ENCODE measurements at places on chromosomes 3 and 15.
A peak's percentile ranks its signal among the peaks of the same experiment; 100 is the strongest.

DNA sequence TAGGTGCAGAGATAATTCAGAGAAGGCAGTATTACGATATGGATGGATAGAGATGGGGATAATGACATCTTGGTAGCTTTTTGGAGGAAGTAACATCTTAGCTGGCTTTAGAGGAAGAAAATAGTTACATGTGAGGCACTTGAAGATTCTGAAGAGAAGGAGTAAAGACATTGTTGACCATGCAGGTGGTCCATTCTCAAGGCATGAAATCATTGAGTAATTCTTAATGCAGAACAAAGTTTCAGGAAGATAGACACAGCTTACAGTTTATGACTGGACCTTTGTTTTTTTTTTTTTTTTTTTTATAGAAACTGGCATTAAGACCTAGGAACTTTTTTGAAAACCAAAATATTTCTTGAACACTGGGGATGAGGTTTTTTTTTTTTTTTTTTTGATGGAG, 28.2 kb downstream of the MBNL1 start:
- peaks cover 34% of the 10 kb centered on the region for H3K36me3 ChIP-seq
- peak overlapping the region; percentile 73 for H3K27ac ChIP-seq
- H3K4me1 ChIP-seq: peaks cover 88% of the 10 kb centered on the region
- no peak for DNase-seq
- no peaks in the 10 kb centered on the region for H3K27me3 ChIP-seq

DNA sequence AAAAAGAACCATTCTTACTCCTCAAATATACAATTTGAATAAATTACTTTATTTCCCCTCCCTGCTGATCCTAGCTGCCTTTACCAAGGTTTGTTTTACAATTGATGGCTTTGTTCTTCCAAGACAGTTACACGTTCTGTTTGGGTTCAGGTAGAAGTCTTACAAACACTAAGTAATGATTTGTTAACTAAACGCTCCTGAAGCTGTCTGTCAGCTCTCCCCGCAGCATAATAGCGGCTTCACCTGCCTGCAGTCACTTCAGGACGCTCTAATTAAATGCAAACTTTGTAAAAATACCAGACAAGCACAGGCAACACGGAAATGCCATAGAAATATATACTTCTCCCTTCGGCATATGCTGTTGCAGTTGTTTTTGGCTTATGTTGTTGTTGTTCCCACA, 176.4 kb upstream of the MDFIC2 start:
- no peak overlapping the region for H3K27ac ChIP-seq
- peaks cover 10% of the 10 kb centered on the region for H3K27me3 ChIP-seq
- no peaks in the 10 kb centered on the region for H3K4me1 ChIP-seq

DNA sequence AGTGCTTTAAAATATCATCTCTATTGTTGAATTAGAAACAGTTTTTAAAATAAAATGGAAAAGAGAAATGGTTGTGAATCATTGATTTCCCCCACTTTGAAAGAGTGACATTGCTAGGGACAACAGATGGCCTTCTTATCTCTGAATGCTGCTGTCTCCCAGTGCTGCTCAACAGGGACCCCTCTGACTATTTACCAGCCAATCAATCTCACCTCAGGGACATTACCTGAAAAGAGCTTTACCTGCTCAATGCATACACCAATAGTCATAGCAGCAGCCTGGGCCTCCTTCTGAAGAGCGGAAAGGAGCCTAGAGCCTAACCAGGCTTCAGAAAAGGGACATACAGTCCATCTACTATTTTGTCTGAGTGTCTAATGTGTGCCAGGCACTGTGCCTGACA, 162.8 kb downstream of the CGGBP1 start:
- H3K4me1 ChIP-seq: no peaks in the 10 kb centered on the region
- H3K36me3 ChIP-seq: no peaks in the 10 kb centered on the region
- H3K4me3 ChIP-seq: no peak overlapping the region

DNA sequence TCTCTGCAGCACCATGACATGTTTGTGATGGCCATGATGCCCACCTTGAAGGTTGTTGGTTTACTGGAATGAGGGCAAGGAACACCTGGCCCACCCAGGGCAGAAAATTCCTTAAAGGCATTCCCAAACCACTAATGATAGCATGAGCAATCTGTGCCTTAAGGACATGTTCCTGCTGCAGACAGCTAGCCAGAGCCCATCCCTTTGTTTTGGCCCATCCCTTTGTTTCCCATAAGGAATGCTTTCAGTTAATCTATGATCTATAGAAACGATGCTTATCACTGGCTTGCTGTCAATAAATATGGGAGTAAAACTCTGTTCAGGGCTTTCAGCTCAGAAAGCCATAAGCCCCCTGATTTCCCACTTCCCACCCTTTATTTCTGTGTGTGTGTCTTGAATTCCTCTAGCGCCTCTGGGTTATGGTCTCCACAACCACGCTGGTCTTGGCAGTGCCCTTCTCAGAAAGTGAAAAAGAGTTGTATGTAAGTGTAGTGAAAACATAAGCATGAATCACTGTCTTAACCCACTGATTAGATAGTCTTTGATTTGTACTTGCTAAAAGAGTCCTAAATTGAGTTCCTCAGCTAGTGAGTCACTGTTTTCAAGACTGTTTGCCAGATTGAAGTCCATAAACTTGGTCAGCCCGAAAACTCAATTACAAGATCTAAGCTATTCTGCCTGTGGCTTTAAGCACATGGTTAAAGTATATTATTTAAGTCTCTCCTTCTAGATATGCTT, 19.0 kb upstream of the CCR2 start:
- peaks cover 9% of the 10 kb centered on the region for H3K4me1 ChIP-seq
- H3K27me3 ChIP-seq: peaks cover 6% of the 10 kb centered on the region
- no peak for DNase-seq
- H3K36me3 ChIP-seq: peaks cover 15% of the 10 kb centered on the region

DNA sequence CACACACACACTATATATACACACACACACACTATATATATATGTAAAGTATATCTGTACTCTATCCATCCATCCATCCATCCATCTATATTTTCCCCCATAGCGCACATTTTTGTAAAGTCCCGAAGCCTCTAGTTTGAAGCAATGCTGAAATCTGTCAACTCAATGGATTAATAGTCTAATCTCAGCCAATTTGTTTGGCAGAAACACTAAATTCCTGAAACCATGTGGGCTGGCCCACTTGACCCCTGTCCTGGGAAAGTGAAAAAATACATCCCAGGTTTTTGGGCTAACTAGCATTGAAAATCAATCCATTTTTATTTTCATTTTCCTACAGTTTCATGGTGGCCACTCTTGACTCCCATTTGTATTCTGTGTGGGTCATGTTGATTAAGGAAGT, 166.7 kb downstream of the SLCO3A1 start:
- peaks cover 16% of the 10 kb centered on the region for H3K4me1 ChIP-seq
- no peak overlapping the region for H3K4me3 ChIP-seq
- no peak for DNase-seq
- H3K27ac ChIP-seq: no peak overlapping the region
- no peaks in the 10 kb centered on the region for H3K27me3 ChIP-seq
- no peaks in the 10 kb centered on the region for H3K36me3 ChIP-seq

GRCh38 chr15:23773093-23773492, 86.0 kb upstream of the NDN start:
- no peaks in the 10 kb centered on the region for H3K4me1 ChIP-seq
- H3K27me3 ChIP-seq: no peaks in the 10 kb centered on the region
- DNase-seq: no peak
- H3K4me3 ChIP-seq: no peak overlapping the region
- no peak overlapping the region for H3K27ac ChIP-seq

GRCh38 chr15:29666241-29666640, 156.0 kb downstream of the TJP1 start:
- no peak for DNase-seq
- no peak overlapping the region for H3K27ac ChIP-seq
- H3K4me3 ChIP-seq: no peak overlapping the region
- H3K4me1 ChIP-seq: no peaks in the 10 kb centered on the region
- H3K27me3 ChIP-seq: peaks cover 4% of the 10 kb centered on the region
- no peaks in the 10 kb centered on the region for H3K36me3 ChIP-seq

GRCh38 chr3:127768346-127769008, 53.8 kb downstream of the MGLL start:
- H3K27ac ChIP-seq: no peak overlapping the region
- peaks cover 14% of the 10 kb centered on the region for H3K4me1 ChIP-seq
- H3K4me3 ChIP-seq: no peak overlapping the region

DNA sequence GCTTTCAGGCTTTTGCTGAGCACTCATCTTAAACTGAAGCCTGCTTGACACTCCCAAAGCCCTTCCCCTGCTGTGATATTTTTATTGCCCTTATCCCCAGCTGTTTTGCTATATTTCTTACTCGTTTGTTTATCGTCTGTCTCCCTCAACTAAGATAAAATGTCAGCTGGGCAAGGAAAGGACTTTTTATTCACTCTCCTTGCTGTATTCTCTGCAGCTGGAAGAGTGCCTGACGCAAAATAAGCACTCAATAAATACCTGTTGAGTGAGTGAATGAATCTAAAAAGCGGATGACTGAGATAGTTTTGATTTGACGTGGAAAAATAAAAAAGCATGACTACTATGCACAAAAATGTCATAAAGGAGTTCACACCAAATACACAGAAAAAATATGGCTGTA, 84.8 kb upstream of the POMGNT2 start:
- H3K4me1 ChIP-seq: peaks cover 43% of the 10 kb centered on the region
- DNase-seq: no peak
